Occipital lobe (tissue), 3 donors: ENCODE measurements at places on chromosomes 7 and 10.

DNA sequence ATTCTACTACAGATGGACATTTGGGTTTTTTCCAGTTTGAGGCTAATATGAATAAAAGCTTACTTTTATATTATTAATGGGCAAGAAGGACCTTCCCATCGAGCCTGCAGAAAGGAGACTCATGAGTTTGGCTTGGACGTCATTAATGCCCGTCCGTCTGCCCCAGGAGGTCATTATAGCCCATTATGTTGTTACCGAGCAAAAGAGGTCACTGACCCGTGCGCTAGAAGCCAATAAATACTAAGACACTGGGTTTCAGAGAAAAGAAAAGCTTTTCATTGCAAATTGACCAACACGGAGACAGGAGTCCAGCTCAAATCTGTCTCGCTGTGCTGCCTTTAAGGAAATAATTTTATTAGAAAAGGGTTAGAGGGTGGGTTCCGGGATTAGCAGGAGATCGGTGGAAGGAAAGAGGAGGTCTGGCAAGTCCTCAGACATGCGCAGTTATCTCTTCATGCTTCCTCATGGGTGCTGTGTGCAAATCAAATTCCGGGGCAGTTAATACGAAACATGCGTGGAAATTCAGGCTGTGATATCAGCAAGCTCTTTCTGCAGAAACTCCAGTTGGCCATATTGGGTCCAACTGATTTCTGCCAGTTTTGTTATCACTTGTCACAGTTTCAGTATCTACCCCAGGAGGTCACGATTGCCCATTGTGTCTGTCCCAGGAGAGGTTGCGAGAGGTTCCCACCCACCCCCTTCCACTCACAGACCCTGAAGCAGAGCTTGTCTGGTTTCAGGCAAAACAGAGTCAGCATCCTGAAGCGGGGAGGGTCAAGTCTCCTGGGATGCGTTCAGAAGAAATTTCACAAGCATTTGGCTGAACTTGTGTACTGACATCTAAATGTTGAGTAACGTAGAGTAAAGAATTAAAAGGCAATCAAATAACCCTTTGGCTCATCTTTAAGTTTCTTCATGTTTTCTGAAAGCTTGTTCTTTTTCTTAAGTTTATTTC is 1.1 kb upstream of the GALNTL5 start:
- DNase-seq = no peak

GRCh38 chr7:45001138-45001694 is 1.2 kb downstream of the CCM2 start:
- no peak for DNase-seq

DNA sequence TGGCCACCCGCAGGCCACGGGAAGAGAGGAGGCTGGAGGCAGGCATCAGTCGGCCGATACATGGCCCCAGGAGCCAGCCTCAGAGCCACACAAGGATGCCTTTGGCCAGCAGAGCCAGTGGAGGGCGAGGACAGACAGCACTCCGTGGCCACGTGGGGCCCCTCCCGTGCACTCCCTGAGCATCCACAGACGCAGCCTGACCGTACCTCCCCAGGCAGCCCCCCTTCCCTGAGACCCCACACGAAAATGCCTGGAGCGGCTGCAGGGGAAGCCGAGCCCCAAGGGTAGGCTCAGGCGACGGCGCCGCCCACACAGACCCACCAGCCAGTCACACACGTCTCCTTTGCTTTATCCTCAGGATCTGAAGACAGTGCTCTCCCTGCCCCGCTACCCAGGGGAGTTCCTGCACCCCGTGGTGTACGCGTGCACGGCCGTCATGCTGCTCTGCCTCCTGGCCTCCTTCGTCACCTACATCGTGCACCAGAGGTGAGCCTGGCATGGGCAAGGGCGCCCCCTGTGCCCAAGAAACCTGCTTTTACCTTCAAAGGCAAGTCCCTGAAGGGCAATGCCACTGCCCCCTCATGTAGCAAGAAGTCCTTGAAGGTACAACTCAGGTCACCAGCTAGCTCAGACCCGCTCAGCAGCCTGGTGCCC is 9.0 kb downstream of the ADGRA1 start:
- DNase-seq = no peak

- no peak for DNase-seq
These were observed 169.6 kb downstream of the MTERF1 start for GRCh38 chr7:91710881-91711280.

GRCh38 chr10:110498982-110499795 is 1.5 kb downstream of the DUSP5 start:
- no peak for DNase-seq

DNA sequence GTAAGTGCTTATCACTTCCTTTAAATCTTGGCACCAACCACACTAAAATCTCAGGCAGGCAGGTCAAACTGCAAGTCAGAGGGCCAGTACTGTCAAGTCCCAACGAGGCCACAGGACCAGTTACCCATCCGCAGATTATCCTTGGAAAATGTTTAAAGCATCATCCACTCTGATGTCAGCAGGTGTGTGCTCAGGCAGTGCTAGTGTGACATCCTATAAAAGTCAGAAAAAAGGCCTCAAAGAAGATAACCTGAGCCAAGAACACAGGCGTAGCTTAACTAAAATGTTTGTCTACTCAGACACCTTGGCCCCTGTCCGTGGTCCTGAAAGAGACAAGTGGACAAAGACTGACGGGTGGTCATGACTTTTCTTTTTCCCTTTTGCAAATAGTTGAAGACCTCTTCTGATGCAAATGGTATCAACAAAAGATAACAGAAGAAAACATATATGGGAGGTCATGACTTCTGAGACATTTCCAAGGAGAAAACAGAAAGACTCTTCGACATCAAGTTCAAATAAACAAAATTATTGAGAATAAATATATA is 309.3 kb downstream of the KCNMA1 start:
- DNase-seq = no peak
